ENCODE measurements at places on chromosomes 6 and 20.

DNA sequence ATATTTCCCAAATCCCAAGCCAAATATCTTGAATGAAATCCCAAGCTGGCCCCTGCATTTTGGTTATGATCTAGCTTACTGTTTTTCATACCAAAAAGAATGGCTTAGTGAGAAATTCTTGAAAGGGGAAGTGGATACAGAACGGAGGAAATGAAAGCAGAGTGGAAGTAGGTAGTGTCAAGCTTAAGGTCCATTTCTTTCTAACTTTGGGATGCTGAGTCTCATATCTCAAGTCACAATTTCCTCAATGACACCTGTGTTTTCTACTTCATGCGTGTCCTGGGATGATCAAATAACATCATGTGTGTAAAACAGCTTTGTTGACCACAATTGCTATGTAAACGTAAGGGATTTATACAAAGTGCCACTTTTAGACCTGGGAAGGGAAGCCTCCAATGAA, 238.8 kb upstream of the SLC35B3 start:
- no peak for DNase-seq

- DNase-seq: no peak
Observed at GRCh38 chr6:143151381-143151780, 90.7 kb downstream of the AIG1 start.

- no peak for DNase-seq
Observed at GRCh38 chr20:14197097-14197496, 140.3 kb downstream of the FLRT3 start.

- no peak for DNase-seq
Observed at GRCh38 chr6:149918151-149918905, 4.6 kb downstream of the RAET1G start.

DNA sequence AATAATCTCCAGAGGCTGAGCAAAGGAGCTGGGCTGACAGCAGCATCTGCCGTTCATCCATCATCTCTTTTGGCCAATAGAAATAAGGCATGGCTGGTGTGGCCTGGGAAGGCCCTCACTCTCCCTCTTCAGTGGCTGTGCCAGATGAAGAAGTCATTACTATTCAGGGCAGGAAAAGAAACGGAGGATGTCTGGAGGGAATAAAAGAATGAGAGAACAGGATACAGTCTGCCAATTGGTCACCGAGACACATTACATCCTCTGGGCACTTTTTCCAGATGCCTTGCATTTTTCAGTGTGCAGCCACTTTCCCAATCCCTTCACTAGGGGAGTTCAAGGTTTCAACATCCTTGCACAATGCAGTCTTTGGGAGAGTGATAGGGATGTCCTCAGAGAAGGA, 32.2 kb upstream of the VGLL2 start:
- no peak for DNase-seq

- no peak for DNase-seq
Observed at GRCh38 chr20:25271486-25272222, 23.8 kb downstream of the PYGB start.

DNA sequence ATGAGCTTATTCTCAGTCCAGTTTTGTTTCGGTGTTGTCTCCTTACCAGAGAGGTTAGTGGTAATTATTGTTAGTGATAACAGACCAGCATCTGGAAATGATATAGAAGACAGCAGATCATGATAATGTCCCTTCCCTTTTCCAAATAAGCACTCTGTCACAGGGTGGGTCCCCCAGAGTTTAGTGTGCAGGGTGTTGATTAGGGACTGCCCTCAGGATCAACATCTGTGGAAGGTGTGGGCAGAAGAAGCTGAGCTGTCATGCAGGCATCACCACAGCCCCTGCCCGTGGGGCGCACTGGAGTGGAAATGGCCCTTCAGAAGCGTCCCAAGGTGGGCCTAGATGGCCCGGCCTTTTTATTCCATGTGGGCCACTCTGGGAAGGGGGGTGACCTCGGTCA, 67.6 kb upstream of the DTNBP1 start:
- DNase-seq: no peak

All from stimulated activated CD4-positive, alpha-beta T cell treated with anti-CD3 and anti-CD28 coated beads, Interleukin-15, amount 100 ng/mL, for 1 hour (primary cell).